Neural progenitor cell (in vitro differentiated cells): ENCODE measurements at places on chromosomes 6 and 20.

GRCh38 chr6:129050086-129050485 lies 167.1 kb downstream of the LAMA2 start:
- no peak for DNase-seq

DNA sequence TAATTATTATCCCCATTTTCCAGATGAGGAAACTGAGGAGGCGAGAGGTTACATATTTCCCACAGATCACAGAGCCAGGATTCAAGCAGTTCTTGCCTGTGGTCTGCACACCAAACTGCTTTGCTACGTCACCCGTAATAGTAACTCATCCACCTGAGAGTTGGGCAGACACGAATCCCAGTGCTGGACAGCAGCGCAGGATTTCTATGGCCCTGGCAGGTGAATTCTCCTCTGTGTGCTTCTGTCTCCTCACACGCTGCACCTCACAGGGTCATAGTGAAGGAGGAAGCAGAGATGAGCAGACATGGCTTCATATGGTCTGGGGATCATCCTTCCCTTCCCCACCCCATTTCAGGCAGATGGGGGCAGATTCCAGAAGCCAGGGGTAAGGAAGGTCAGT lies 127.0 kb upstream of the LRFN2 start:
- DNase-seq, result no peak

DNA sequence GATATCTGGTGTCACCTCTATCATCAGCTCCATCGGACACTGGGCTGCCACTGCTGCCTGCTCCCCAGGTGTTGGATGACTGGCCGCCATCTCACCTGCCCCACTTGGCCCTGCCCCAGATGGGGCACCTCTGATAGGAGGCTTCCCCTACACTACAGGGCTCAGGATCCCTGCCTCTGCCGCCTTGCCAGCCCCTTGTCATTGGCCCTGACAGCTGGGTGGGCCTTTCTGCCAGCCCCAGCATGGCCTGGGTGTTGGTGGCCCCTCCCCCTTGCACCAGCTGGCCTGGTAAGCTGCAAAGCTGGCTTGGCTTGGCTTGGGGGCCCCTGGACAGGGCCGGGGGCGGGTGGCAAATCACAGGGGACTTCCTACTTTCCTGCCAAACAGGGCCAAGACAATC lies 10.6 kb downstream of the PACSIN1 start:
- DNase-seq, result no peak

DNA sequence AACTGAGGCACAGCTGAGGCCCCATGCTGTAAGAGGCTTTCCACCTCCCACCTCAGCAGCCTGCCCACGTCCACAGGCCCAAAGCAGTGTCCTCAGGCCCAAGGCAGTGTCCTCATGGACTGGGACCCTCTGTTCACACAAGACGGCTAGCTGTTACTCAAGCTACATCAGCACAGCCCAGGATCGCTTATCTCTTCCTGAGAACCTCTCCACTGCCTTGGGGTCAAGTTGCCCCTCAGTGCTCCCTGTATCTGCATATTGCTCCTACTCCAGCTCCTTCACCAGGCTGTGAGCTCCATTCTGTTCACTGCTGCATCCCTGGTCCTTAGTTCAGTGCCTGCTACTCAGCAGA lies 208.8 kb upstream of the TAB2 start:
- DNase-seq, result no peak

- no peak for DNase-seq
Measured at GRCh38 chr6:46208303-46208702, 37.5 kb upstream of the ENPP5 start.

GRCh38 chr6:81822568-81822967 lies 70.1 kb upstream of the TENT5A start:
- no peak for DNase-seq

- no peak for DNase-seq
Measured at GRCh38 chr6:69913361-69913760, 47.0 kb downstream of the COL19A1 start.

DNA sequence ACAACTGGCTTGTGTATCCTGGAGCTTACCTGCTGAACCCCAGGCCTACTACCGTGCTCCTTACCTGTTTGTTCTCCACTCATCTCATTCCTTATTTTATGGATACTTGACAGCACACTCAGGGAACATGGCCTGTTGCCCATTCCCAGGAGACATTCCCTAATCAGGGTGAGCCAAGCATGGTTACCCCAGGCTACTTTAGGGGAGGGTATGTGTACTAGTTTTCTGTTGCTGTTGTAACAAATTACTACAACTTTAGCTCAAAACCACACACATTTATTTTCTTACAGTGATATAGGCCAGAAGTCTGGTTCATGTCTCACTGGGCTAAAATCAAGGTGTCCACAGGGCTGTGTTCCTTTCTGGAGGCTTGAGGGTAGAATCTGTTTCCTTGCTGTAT lies 15.0 kb upstream of the TRAM2 start:
- no peak for DNase-seq

DNA sequence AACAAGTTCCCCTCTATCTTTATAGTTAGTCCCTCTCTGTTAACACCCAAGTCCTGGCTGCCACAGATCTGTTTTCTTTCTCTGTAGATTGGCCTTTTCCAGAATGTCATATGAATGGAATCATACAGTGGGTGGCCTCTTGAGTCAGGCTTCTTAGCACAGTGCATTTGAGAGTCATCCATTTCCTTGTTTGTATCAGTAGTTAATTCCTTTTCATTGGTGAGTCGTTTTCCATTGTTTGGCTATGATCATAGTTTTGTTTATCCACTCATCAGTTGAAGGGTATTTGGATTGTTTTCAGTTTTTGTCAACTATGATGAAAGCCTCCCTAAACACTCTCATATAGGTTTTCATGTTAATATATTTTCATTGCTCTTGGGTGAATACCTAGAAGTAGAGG lies 248.3 kb downstream of the ARID1B start:
- no peak for DNase-seq

- DNase-seq, result no peak
Measured at GRCh38 chr20:46205349-46205748, 87.2 kb downstream of the CD40 start.

- DNase-seq, result no peak
Measured at GRCh38 chr6:96994660-96995059, 70.1 kb downstream of the KLHL32 start.

DNA sequence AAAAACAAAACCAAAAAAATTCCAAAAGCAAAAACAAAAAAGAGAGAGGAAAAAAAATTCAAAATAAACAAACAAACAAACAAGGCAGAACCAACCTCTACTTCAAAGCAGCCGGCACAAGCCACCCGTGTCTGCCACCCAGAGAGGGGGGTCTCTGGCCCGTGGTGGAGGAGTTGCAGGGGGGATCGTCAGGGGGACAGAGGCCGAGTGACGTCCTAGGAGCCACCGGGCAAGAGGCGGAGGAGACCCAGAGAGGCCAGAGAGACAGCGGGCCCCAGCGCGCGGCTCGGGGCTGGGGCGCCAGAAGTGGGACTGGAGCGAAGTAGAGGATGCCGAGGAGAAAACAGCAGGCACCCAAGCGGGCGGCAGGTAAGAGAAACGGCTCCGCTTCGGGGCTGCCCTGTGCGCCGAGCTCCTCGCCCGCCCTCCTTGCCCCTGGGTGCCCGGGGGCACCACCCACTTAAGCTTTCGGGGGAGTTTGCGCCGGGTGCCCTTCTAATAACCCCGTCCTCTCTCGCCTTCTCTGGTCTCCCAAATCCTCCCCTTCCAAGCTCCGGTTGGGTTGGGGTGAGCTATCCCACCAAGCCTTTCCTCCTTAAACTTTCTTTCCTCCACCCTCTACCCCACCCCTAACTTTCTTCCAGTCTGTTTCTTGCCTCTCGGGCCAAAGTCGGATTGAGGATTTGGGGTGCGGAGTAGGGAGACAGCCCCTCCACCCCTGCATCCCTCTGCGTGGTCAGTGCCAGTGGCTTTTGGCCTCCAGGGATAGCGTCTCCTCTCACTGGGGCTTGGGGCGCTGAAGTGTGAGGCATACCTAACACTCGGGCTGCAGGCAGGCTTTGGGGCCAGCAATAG lies 1.0 kb downstream of the TSHZ2 start:
- DNase-seq, result peak; percentile 60

DNA sequence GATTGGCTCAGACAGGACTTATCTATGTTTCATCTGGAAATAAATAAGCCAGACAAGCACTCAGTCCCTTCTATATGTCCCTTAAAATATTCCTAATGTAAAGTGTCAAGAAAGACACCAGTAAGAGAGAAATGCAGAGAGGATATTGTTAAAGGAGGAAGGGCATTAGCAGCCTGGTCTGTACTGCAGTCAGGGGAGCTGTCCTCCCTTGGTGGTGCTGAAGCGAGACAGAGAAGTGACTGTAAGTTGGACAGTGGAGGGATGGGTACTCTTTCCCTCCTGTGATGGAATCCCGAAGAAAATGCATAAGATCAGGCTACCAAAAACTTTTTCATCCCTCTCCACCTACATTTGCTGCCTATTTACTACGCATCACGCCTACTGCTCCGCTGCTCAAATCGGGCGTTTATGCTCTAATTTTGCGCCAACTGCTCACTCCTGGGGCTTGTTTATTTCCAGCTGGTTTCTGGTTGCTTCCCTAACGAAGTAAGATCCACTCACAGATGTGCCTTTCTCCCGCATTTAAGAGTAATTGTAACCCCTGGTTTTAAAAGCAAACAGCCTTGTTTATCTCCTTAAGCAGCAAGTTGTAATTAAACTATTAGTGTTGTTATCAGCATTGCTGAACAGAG lies 35.2 kb downstream of the PHACTR1 start:
- peak; percentile 88 for DNase-seq

DNA sequence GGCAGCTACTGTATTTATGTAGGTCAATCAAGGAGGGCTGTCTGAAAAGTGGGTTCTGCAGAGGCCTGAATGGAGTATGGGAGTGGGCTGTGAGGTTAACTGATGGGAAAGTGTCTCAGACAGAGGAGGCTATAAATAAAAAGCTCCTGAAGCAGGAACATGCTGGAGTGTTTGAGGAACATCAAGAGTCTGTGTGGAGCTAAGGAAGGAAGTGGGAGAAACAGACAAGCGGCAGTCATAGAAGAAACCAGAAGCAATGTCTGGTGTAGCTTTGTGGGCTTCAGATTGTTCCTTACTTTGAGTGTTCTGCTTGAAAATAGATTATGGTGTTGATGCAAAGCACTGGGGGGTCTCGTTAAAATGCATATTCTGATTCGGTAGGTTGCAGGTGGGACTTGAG lies 101.5 kb upstream of the OGFRL1 start:
- DNase-seq, result no peak

DNA sequence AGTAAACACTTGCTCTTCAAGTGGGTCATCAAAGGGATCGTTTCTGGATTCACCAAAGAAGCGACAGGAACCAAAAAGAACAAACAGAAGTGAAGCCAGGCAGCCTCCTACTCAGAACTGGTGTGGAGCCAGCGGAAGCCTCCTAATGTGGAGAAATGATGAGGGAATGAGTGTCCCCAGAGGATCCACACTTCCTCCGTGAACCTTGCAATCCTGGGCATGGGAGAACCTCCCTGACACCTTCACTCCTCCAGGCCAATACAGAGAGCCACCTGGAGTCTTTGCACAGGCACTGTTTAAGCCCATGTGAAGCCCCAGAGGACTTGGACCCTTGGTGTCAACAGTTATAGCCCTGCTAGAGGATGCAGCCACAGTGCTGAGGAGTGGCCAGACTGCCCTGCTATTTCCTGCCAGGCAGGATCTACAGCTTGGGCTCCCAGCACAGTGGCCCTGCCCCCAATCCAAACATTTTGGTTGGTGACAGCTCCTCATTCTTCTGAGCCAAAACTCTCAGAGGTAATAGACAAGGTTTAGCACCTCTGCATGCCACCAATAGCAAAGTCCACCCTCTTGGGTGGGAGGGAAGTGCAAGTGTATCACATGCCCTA lies 23.2 kb upstream of the SERINC1 start:
- DNase-seq, result no peak

DNA sequence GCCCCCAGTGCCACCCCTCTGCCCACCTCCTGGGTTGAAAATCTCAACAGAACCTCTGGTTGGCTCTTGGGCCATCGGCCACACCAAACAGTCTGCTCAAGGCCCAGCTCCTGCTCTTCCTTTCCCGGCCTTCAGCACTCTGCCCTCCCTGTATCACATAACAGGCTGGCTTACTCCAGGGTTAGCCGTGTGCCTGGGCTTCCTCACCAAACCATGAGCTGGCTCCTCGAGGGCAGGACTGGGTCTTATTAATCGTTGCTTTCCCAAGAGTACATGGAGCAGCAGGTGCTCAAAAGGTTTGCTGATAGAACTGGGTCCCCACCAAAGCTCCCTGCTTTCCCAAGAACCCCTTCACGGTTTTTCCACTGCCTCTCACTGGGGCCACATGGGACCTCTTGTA lies 12.7 kb upstream of the FAM83C start:
- DNase-seq, result no peak

- DNase-seq, result no peak
Measured at GRCh38 chr20:1904135-1904534, 8.9 kb downstream of the SIRPA start.

- no peak for DNase-seq
Measured at GRCh38 chr6:15425947-15426346, 180.1 kb downstream of the JARID2 start.

GRCh38 chr20:9054176-9054575 lies 14.7 kb upstream of the PLCB4 start:
- no peak for DNase-seq

GRCh38 chr6:32416036-32416435 lies 9.1 kb upstream of the BTNL2 start:
- DNase-seq, result no peak

DNA sequence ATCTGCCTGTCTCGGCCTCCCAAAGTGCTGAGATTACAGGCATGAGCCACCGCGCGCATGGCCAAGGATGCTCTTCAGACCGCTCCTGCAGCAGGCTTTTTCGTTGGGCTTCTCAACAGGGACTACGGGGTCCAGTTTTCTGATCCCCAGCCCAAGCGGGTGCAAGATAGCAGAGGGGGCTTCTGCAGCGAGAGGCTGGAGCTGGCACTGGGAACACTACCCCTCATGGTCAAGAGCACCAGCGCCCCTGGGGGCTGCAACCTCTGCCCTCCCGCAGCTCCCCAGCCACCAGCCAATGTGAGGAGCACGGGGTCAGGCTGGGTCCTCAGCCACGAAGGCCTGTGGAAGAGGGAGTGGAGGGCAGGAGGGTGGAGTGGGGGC lies 6.0 kb downstream of the CTSZ start:
- no peak for DNase-seq

GRCh38 chr6:139117734-139118133 lies 17.1 kb upstream of the HECA start:
- no peak for DNase-seq

DNA sequence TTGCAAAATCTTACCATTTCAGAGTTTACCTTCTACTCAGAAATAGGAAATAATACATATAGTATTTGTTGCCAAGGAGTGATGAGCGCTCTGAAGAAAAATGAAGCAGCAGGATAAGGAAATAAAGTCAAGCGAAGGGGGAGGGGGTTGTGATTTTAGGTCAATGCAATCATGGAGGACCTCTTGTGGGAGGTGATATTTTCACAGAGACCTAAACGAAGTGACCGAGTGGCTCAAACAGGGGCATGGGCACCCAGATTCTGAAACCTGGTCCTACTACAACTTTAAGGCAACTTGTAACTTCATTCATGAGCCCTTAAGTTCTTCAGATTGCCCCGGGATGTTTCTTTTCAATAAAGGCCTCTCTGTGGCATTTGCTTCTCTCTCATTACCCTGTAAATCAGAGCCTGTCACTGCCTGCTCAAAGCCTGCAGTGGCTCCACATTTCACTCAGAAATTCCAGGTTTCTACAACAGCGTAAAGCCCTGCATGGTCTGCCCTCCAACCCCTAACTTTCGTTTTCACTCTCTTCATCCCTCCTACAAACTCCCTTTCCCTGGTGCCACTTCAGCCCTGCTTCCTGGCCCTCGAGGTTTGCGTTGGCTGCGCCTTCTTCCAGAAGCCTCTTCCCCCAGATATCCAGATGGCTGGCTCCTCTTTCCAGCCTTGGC lies 162.7 kb downstream of the TBC1D7 start:
- DNase-seq, result no peak

- peak; percentile 38 for DNase-seq
Measured at GRCh38 chr20:37941332-37941731, 38.4 kb downstream of the VSTM2L start.

GRCh38 chr6:79307321-79308036 lies 73.0 kb upstream of the HMGN3 start:
- DNase-seq, result no peak
